ENCODE measurements at places on chromosomes 3 and 15.

DNA sequence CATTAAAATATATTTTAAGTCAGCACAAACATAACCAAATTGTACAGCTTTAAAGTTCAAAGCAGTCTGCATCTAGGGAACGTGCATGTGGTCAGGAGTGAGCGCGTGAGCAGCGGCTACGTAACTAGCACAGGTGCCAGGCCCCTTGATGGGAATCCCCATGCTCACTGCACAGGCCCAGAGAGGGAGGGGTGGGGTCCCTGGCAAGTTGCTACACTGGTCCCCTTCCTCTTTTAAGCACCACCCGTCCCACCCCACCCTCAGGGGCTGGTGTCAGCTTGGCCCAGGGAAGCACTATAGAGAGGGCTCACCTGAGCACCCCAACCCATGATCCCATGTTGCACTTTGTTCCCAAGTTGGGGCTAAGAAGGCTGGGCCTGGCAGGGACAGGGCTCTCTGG, 835 bp upstream of the GMPPB start:
- no peak for DNase-seq

DNA sequence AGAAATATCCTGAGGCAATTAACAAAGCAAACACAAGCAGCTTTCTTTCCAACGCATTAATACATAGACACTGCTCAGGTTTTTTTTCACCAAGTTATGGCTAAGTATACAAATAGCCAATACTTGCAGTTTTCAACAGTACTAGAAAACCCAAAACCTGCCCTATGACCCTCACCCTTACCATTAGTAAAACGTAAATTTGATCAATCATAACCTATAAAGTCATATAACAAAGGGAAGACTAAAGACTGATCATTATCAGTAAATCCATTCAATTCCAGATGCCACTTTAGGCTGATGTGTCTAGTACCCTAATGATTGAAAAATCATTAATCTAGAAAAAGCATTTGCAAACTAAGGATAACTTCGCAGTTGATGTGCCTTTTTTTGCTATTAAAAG, 3.2 kb downstream of the SERP1 start:
- DNase-seq, result no peak

DNA sequence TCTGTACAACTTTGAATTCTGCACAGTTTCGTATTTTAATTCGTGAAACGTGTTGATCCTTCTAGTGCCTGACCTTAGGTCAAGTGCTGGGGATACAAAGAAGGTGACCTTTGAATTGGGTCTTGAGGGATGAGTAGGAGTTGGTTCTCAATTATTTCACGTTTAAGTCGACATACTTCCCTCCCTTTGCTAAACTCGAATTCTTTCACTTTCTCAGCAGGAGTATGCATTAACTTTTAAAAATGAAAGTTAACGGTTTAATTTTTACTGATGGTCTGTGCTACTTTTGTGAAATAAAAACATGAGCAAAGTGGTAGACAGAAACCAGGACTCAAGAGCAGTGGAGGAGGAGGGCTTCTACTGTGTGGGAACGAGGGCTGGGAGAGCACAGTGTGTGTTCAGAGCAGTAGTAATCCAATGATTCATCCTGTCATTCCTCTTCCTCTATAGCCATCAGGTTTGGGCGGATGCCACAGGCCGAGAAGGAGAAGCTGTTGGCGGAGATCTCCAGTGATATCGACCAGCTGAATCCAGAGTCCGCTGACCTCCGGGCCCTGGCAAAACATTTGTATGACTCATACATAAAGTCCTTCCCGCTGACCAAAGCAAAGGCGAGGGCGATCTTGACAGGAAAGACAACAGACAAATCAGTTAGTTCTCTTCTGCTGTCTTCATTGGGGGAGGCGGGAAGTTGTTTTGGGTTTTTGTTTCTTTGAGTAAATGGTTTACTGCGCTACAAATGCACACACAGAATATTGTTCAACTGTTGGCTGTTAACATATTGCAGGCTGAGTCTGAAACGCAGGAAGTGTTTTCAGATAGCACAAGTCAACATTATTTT, 78.6 kb upstream of the TSEN2 start:
- no peak for DNase-seq

DNA sequence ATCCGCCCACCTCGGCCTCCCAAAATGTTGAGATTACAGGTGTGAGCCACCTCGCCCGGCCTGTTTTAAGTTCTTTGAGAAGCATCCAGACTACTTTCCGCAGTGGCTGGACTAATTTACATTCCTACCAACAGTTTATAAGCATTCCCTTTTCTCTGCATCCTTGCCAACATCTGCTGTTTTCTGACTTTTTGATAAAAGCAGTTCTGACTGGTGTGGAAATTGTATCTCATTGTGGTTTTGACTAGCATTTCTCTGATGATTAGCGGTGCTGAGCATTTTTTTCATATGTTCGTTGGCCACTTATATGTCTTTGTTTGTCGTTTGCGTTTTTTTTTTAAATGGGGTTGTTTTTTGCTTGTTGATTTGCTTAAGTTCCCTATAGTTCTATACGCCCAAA, 208.4 kb upstream of the DPPA4 start:
- no peak for DNase-seq

- DNase-seq, result no peak
Measured at GRCh38 chr3:32912046-32912445, 39.4 kb upstream of the CCR4 start.

- DNase-seq, result no peak
Measured at GRCh38 chr3:86388820-86389219, 602.1 kb downstream of the VGLL3 start.

GRCh38 chr3:195777975-195778374, 33.8 kb downstream of the MUC4 start:
- no peak for DNase-seq

GRCh38 chr3:102329066-102329465, 105.7 kb upstream of the ZPLD1 start:
- DNase-seq, result no peak

DNA sequence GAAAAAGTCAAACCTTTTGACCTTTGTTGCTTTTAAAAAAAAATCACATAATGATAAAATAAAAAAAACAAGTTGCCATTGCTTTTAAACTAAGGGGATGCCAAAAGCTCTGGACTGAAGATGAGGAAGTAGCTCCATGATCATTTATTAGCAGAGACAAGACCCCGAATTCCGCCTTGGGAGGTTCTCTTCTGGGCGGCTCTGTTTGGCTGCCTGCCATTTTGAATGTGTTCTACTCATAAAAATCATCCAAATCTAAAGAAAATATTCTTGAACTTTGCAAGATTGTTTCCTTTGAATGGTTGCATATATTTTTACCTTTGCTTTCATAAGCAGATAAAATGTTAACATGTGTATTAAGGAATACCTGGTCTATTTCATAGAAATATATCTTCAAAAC, 63.8 kb downstream of the NCEH1 start:
- no peak for DNase-seq

- DNase-seq, result no peak
Measured at GRCh38 chr3:64385277-64385676, 160.0 kb upstream of the PRICKLE2 start.

DNA sequence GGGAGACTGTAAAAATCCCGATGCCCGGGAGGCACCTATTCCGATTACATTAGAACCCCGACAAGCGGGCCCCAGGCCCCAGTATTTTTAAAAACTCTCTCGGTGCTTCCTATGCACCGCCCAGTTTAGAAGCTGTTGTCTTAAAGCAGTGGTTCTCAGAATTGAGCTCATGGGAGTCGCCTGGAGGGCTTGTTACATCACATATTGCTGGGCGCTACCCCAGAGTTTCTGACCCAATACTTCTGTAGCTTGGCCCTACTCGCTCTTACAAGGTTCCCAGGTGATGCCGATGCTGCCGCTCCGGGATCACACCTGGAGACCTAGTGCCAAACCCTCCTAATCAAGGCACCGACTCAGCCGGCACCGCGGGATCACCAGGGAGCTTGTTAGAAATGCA, 35.2 kb downstream of the CPN2 start:
- no peak for DNase-seq

DNA sequence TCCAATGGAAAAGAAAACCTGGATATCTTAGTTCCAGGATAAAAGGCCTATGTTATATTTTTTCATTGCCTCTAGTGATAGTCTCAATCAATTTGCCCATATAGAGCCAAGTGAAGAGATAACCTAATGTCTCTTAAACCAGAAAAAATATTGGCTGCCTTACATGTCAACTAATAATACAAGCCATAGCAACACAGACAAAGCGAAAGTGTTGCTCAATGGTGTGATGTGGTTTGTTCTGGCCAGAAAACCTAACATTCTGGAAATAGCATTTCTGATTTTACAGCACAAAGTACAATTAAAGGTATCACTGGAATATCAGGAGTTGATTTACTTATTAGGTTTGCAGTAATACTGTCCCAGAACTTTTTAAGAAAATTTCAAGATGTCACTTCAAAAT, 101.5 kb downstream of the ATP8B4 start:
- DNase-seq, result peak; percentile 23

DNA sequence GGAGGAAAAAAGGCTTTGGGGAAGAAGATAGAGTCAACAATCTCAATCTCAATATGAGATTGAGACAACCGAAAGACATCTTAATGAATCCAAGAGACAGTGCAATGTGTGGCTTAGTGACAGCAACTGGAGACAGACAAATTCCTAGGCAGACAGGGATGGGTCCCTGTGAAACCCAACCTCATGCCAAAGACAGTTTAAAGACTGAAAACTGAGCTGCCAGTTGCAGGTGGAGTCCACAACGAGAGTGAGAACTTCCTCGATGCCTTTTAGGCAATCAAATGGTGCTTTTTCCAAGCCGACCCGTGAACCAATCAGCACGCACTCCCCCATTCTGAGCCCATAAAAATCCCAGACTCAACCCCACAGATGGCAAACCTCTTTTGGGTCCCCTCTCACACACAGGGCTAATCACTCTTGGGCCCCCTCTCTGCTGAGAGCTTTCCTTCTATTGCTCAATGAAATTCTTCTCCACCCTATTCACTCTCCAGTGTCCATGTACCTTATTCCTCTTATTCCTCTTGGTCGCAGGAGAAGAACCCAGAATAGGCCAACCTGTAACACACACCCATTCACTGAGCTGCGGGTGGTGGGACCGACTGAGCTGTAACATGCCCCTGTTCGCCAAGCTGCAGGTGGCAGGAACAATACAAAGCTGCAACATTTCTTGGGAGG, 34.8 kb downstream of the ZMAT3 start:
- DNase-seq, result no peak

DNA sequence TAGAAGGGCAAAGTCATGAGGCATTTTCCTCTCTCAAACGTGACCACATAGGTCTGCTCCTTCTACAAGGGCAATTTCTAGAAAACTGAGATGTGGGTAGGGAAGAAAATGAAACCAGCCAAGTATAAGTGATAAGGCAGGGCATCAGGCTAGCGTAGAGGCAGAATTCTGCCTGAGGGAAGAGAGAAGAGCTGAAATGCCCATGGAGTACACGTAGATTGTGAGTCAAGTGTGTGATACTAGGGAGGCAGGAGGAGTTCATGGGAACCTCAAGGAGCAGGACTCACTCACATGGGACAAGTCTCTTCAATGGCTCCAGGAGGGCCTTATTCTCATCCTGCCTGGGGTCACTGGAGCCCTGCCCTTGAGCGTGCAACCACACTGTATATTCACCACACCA, 34.9 kb upstream of the PPP4R2 start:
- no peak for DNase-seq

All from GM04503 (cell line).